CD4-positive, alpha-beta T cell treated with Interferon gamma for 1 hour (primary cell): ENCODE measurements at places on chromosomes 3 and 15.
A peak's percentile ranks its signal among the peaks of the same experiment; 100 is the strongest.

DNA sequence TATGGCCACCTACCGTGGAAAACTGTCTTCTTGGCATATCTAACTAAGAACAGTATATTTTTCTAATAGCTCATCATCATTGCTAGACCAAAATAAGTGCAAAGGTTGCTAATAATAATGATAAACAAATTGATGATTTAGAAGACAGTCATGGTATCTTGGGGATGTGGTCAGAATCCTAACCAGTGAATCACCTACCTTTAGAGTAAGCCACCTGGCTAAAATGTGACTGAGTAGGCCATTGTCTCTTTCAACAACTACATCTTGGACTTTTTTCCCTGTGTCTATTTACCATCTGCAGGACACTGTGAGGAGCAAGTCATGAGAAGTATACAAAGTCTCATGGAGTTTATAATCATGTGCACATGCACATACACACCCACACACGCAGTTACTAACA, 273.5 kb upstream of the SEMA6D start:
- no peak for DNase-seq

DNA sequence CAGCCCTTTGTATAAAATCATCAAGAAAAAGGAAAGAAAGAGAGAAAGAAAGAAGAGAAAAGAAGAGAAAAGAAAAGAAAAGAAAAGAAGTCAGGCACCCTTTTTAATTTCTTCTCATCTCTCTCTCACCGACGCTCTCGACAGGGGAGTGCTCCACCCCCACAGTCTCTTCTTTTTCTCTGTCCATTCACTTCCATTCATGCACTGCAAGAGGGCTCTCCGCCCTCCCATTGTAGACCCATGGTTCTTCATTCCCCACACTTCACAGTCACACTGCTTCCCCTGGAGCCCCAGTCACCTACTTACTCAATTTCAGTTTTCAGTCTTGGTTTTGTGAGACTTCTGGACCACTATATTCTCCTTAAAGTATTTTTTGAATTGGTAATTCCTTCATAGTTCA, 254.7 kb downstream of the SOX2 start:
- DNase-seq: no peak

DNA sequence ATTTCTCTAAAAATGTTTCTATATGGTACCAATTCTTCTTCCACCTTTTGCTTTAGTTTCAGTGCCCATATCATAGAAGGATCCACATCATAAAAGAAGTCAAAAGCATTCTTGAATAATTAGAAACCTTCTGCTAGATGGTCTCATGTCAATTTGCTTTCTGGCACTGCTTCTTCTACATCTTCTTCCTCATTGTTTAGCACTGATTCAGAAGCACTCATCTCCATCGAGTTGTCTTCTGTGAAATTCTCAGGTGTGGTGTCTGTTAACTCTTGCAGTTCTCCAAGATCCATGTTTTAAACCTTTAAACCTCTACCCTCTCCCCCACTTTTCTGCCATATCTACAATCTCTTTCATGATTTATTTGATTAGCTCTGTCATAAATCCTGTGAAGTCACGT, 154.8 kb downstream of the WDR76 start:
- DNase-seq: no peak

DNA sequence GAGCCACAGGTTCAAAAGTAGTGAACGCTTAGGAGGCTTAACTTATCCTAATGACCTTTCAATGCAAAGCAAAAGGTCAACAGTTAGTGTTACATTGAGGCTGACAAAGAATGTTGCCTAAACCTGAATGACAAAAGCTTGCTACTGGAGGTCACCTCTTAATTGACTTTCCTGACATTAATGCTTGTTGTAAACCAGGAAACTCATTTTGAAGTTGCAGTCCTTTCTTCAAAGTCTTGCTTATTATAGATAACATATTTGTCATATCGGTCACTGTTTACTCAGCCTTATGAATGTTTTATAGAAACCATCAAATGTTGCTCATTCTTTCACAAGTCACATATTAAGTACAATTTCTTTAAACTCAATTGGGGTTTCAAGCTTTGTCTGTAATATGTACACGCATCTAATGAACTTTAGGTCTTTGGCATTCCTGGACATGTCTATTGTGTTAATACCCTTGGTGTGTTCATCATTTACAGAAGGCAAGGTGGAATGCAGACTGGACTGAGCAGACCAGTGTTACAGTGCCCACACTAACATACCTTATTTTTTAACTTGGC, 488.2 kb upstream of the NECTIN3 start:
- DNase-seq: no peak

GRCh38 chr3:174132006-174132405, 727.1 kb upstream of the NAALADL2 start:
- no peak for DNase-seq

GRCh38 chr3:69776920-69777581, 37.8 kb downstream of the MITF start:
- no peak for DNase-seq

- no peak for DNase-seq
Observed at GRCh38 chr3:37050282-37050681, 57.0 kb downstream of the MLH1 start.

DNA sequence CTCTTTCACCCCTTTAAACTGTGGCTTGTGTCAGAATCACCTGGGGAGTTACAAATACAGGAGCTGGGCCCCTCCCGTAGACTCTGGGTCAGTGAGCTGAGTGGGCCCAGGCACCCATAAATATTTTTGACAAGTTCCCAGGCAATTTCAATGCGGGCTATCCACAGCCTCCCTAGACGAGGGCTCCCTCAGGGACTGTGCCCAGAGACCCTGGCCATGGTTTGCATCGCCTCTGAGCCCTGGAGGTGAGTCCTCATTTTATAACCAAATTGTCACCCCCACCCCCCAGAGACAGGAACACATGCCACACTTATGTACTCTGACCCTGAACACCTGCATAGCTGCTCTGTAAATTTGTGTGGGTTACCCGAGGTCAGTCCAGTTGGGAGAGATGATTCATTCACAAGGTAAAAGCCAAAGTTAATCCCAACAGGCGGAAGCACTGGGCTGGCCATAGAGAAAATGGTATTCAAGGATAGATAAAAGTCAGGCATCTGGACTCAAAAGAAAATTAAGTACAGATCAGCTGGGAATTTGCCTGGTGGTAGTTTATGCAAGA, 146.5 kb upstream of the SLC6A11 start:
- no peak for DNase-seq

DNA sequence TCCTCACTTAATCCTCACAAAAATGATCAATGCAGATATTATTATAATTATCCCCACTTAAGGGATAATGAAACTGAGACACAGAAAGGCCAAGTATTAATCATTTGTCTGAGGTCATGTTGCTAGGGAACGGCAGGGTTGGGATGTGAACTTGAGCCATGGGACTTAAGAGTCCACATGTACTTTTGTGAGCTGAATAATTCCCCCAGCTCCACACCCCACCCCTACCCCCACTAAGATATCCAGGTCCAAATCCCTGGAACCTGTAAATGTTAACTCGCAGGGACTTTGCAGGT, 290.5 kb upstream of the GADL1 start:
- no peak for DNase-seq

DNA sequence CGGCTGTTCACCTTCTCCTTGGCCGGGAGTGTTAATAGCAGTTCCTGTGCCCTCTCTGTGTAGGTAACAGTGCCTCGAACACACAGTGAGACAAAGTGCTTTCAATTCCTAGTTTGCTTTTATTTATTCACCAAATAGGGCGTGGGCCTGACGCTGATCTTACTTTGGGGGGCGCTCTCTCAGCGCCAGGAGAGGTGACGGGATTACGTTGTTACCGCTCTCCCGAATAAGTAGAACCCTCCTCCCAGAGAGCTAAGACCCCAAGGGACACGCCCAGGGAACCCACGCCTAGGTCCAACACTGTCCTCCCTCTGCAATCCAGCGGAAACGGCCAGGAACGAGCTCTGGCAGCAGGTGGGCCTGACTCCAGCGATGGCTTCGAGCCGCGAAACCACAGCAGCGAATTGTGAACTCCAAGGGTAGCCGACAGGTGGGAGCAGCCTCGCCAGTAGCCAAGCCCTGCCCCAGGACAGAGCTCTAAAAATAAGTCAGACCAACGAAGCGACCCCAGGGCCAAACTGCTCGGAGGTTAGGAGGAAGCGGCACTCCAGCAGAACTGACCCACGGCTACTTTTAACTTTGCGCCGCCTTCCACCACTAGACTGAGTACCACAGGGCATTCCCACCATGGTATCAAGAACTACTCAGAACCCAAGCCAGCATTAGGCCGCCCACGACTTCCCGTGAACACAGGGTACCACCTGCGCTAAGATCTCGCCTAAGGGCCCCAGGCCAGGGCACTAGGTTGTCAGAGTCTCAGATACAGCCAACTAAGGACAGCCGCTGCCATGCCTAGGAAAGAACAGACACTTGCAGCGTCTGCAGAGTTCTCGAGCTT, 1.6 kb upstream of the SIN3A start:
- DNase-seq: peak; percentile 36
